ENCODE measurements at places on chromosomes 7 and 10.

DNA sequence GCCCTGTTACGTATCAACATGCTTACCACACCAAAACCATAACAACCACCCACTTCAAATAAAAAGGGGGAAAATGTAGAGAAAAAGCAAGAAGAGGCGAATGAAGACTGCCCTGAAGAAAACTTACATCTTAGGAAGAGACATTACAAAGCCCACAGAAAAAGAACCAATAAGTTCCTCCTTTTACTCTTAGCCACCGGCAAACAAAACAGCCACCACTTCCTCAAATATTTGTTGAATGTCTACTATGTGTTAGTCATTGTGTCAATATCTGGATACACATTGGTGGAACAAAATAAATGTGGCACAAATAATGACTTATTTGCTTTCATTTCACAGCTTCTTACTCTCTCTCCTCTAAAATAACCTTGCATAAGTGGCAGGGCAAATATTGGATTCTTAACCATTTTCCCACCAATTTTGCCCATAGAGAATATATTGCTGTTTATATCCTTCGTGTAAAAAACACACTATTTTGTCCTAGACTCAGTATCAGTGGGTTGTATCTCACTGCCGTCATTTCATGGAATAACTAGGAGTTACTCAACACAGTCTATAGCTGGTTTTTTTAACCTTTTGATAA lies 106.8 kb downstream of the ANK3 start:
- DNase-seq = peak; percentile 80

GRCh38 chr10:127612-128432 lies 7.4 kb upstream of the ZMYND11 start:
- peak; percentile 87 for DNase-seq

DNA sequence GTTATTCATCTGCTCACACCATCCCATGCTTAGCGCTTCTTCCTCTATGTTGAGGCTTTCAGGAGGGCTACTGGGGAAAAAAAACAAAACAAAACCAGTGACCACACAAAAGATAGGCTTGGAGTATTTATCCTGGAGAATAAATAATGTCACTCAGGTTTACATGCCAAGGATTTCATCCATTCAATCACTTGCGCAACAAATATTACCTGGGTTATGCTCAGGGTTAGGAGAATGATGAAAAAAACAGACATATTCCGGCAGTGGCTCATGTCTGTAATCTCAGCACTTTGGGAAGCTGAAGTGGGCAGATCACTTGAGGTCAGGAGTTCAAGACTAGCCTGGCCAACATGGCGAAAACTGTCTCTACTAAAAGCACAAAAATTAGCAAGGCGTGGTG lies 3.3 kb upstream of the ELOVL3 start:
- no peak for DNase-seq

- DNase-seq = no peak
Measured at GRCh38 chr7:148609045-148609725, 18.6 kb downstream of the C7orf33 start.

DNA sequence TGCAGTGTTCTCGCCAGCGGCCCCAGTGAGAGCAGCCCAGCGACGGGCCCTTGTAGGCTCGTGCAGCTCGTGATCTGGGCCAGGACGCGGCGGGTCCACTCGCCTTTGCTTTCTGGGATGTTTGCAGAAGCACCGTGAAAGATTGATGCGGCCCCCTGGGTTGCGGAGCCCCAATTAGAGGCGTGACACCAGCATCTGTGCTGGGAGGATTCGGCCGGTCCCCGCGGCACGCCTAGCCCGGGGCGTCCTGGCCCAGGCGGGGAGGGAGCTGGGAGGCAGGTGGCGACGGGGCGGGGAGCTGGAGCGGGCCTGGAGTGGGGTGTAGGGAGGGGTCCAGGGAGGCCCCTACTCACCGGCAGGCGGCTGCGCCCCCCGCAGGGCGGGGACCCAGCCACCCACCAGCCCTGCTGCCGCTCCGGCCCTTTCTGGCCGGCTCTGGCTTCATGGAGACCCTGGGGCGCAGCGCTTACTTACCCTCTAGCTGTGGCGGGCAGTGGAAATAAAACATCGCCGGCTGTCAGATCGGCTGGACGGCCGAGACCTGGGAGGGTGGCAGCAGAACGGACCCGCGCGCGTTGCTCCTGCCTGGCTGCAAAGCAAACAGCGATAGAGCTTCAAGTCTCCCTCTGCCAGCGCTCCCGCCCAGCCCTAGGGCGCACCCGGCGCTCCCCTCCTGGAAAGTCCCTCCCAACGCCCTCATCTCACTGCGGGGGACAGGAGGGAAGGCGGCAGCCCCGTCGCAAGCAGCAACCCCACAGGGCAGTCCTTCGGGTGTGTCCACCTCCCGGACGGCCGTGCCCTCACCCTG lies 752 bp downstream of the DRGX start:
- no peak for DNase-seq

Measured in hematopoietic multipotent progenitor cell treated with erythropoietin and hydrocortisone succinate and interleukin-3 and kit ligand, for 4 days (in vitro differentiated cells).